ENCODE measurements at places on chromosomes 1 and 21. TPM values are rescaled to one million over a fixed set of nuclear protein-coding genes. Genes with fewer than 3 reads are reported as not detected.
A peak's percentile ranks its signal among the peaks of the same experiment; 100 is the strongest.

Gene RNF207
- total RNA-seq, result 2.0 TPM

DNA sequence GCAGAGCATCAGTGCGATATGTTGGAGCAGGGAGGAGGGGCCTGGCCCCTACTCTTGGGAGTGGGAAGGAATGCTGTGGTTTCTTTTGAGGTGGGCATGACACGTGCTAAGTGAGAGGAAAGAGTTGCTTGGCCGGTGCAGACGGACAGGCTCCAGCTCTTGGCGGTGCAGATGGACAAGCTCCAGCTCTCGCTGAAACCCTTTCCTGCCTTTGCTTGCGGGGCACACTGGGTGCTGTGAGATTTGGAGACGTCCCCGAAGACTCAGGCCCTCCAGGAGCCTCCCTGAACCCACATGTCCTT lies 15.9 kb downstream of the PDXK start:
- peaks cover 39% of the 10 kb centered on the region for H3K4me1 ChIP-seq
- peaks cover 24% of the 10 kb centered on the region for H3K36me3 ChIP-seq
- H3K27me3 ChIP-seq, result no peaks in the 10 kb centered on the region
- no peak overlapping the region for H3K27ac ChIP-seq
- no peak overlapping the region for H3K4me3 ChIP-seq

Gene NMNAT2
- not detected for total RNA-seq

Gene TMEM50A
- total RNA-seq, result 127 TPM

GRCh38 chr1:220957233-220957605 lies 78.0 kb downstream of the HLX start:
- DNase-seq, result no peak
- no peak overlapping the region for H3K27ac ChIP-seq
- H3K36me3 ChIP-seq, result no peaks in the 10 kb centered on the region
- H3K4me3 ChIP-seq, result no peak overlapping the region
- no peaks in the 10 kb centered on the region for H3K27me3 ChIP-seq

DNA sequence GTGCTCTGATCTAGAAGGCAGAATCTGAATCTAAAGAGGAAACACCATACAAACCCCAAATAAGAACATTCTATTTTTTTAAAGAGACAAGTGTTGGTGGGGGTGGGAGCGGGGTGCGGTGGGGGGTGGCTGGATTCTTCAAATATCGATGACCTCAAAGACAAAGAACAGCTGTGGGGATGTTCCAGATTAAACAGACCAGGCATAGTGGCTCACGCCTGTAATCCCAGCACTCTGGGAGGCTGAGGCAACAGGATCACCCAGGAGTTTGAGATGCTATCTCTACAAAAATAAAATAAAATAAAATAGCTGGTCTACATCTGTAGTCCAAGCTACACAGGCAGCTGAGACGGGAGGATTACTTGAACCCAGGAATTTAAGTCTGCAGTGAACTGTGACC lies 5.0 kb downstream of the ATP1A4 start:
- no peaks in the 10 kb centered on the region for H3K4me1 ChIP-seq
- H3K4me3 ChIP-seq, result no peak overlapping the region
- no peaks in the 10 kb centered on the region for H3K36me3 ChIP-seq
- H3K27ac ChIP-seq, result no peak overlapping the region
- DNase-seq, result no peak

Gene CD1D
- total RNA-seq, result not detected

- H3K27ac ChIP-seq, result no peak overlapping the region
- H3K27me3 ChIP-seq, result no peaks in the 10 kb centered on the region
- no peak overlapping the region for H3K4me3 ChIP-seq
Observed at GRCh38 chr1:184597650-184598357, 156.9 kb downstream of the EDEM3 start.

- peaks cover 81% of the 10 kb centered on the region for H3K4me1 ChIP-seq
- H3K36me3 ChIP-seq, result peaks cover 86% of the 10 kb centered on the region
- peak overlapping the region; percentile 95 for H3K27ac ChIP-seq
- peak; percentile 40 for DNase-seq
Observed at GRCh38 chr21:44087426-44088400, 19.5 kb upstream of the PWP2 start.

DNA sequence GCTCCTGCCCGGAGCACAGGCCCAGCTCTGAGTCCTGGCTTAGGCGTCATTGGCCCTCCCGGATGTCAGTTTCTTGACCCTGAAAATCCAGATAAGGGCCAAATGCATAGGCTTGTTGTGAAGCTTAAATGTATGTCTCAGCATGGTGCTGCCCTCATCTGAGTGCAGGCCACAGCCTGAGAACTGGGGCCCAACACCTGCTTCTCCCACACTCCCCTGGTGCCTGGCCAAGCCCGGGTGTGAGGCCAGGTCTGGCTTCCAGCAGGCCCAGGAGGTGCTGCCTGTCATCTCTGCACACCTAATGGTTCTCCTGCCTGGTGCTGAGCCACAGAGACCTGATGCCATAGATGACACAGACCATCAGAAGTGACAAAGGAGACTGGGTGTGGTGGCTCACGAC lies 14.0 kb downstream of the MX2 start:
- DNase-seq, result no peak
- H3K4me1 ChIP-seq, result peaks cover 28% of the 10 kb centered on the region
- no peaks in the 10 kb centered on the region for H3K27me3 ChIP-seq

Gene C8B
- total RNA-seq, result not detected

Gene SH3BGR
- total RNA-seq, result not detected

Gene ADAM30
- not detected for total RNA-seq

DNA sequence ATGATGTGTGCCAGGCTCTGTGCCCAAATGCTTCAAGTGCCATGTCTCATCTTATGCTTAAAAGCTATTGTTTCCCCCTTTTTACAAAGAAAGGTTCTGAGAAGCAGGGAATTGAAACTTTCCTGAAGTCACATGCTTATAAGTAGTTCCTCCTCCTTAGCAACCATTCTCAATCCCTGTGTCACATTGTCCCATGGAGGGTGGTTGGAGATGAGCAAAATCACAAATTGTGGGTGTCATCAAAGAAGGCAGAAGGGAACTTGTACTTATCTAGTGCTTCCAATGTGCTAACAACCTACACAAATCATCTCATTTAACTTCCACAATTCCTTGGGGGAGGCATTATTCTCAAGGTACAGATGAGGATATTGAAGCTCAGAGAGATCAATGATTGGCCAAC lies 10.1 kb upstream of the ERICH3 start:
- peaks cover 13% of the 10 kb centered on the region for H3K27me3 ChIP-seq
- H3K27ac ChIP-seq, result no peak overlapping the region
- no peaks in the 10 kb centered on the region for H3K4me1 ChIP-seq
- no peaks in the 10 kb centered on the region for H3K36me3 ChIP-seq
- no peak for DNase-seq

GRCh38 chr1:200253774-200254495 lies 155.9 kb downstream of the ZNF281 start:
- no peaks in the 10 kb centered on the region for H3K36me3 ChIP-seq
- H3K4me3 ChIP-seq, result no peak overlapping the region
- H3K4me1 ChIP-seq, result peaks cover 9% of the 10 kb centered on the region
- no peak for DNase-seq
- H3K27me3 ChIP-seq, result peaks cover 16% of the 10 kb centered on the region

GRCh38 chr1:204282761-204283221 lies 69.0 kb upstream of the GOLT1A start:
- DNase-seq, result no peak
- no peaks in the 10 kb centered on the region for H3K36me3 ChIP-seq
- peaks cover 30% of the 10 kb centered on the region for H3K27me3 ChIP-seq
- H3K27ac ChIP-seq, result no peak overlapping the region
- H3K4me1 ChIP-seq, result peaks cover 18% of the 10 kb centered on the region

DNA sequence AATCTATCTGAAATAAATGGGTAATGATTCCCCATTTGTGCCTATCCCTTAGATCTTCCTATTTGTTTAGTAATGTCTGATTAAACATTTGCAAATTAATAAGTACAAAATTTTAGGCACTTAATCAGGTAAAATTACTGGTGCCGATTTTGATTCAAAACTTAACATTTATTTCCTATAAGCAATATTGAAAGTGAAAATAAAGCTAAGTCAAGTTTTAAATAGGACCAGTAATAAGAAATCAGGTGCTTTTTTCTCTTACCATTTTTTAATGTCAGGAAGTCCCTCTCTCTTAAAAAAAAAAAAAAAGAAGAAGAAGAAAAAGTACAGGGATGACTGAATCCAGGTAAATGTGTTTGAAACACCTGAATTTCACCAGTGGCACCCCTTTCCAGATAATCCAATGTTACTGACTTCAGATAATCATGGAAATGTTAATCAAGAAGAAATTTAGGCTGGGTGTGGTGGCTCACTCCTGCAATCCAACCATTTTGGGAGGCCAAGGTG lies 836 bp upstream of the GBP4 start:
- no peaks in the 10 kb centered on the region for H3K27me3 ChIP-seq
- peak overlapping the region; percentile 86 for H3K4me3 ChIP-seq
- DNase-seq, result no peak
- H3K36me3 ChIP-seq, result peaks cover 55% of the 10 kb centered on the region
- H3K27ac ChIP-seq, result peak overlapping the region; percentile 91

GRCh38 chr1:228445843-228446650 lies 29.4 kb upstream of the TRIM17 start:
- H3K4me1 ChIP-seq, result peaks cover 19% of the 10 kb centered on the region
- H3K27ac ChIP-seq, result peak overlapping the region; percentile 10

- peaks cover 65% of the 10 kb centered on the region for H3K36me3 ChIP-seq
- H3K27me3 ChIP-seq, result no peaks in the 10 kb centered on the region
- no peak overlapping the region for H3K4me3 ChIP-seq
- DNase-seq, result no peak
- no peak overlapping the region for H3K27ac ChIP-seq
Observed at GRCh38 chr1:168476588-168477385, 67.0 kb downstream of the XCL2 start.

Gene FAM177B
- not detected for total RNA-seq

DNA sequence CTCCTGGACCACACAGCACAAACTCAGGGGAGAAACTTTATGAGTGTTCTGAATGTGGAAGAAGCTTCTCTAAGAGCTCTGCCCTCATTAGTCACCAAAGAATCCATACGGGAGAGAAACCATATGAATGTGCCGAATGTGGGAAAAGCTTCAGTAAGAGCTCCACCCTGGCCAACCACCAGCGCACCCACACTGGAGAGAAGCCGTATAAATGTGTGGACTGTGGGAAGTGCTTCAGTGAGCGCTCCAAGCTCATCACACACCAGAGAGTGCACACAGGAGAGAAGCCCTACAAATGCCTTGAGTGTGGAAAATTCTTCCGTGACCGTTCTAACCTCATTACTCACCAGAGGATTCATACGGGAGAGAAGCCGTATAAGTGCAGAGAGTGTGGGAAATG lies 22.5 kb downstream of the ZSCAN20 start:
- no peak for DNase-seq
- H3K4me1 ChIP-seq, result no peaks in the 10 kb centered on the region
- no peak overlapping the region for H3K4me3 ChIP-seq
- no peaks in the 10 kb centered on the region for H3K27me3 ChIP-seq
- peaks cover 43% of the 10 kb centered on the region for H3K36me3 ChIP-seq

DNA sequence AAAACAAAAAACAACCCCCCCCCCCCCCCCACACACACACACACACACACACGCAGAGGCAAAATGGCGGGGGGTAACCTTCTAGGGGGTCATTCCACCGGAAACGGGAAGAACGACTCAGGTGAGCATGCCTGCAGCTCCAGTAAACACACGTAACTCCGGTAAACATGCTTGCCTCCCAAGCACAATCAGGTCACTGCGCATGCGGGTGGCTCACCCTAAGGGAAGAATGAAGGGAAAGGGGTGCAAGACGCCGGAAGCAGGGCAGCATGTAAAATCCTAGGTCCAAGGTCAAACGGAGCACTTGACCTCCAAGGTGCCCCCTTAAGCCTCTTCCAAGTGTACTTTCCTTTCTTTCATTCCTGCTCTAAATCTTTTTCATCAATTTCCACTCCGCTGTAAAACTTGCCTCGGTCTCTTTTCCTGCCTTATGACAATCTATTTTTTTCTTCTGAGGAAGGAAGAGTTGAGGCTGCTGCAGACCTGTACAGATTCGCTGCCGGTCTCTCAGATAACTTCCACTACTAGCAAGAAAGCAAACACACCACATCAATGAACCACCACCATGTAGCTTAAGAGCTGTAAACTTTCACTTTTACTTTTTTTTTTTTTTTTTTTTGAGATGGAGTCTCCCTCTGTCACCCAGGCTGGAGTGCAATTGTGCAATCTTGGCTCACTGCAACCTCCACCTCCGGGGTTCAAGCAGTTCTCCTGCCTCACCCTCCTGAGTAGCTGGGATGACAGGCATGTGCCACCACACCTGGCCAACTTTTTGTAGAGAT lies 21.0 kb upstream of the CBR3 start:
- H3K27ac ChIP-seq, result peak overlapping the region; percentile 91
- H3K4me3 ChIP-seq, result peak overlapping the region; percentile 70
- H3K36me3 ChIP-seq, result no peaks in the 10 kb centered on the region

Gene SRSF10
- 228 TPM for total RNA-seq

DNA sequence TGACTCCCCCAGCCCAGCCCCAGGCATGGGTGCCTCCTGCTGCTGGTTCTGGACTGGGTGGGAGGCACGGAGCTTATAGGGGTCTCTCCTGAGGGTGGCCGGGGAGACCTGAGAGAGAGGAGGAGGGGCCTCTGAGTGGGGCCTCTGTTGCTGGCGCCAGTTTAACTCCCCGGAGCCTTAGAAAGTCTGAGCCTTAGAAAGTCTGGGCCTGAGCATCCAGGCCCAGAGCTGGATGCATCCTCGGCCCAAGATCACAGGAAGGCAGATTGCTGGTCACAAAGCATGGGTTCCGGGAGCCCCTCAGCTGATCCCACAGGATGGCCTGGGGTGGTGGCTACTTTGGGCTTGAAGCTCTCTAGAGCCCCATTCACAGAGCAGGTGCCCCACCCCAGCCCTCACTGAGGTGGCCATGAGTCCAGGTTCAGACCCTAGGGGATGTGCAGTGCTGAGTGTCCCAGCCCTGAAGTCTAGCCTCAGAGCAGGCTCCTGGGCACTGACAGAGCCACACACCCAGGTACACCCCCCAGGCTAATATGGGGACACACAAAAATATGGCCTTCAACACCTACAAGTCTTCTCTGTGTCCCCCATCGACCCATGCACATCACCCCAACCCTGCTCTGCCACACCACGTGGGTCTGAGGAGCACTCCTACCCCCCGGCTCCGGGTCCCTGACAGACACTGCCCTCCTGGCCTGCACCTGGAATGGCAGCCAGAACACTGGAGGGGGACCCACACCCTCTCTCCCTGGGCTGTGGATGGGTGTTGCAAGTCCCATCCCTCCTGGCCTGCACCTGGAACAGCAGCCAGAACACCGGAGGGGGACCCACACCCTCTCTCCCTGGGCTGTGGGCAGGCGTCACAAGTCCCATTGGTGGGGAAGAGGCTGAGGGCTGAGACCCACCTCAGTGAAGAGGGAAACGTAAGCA lies 9.7 kb downstream of the PLA2G2F start:
- H3K4me3 ChIP-seq, result no peak overlapping the region
- H3K36me3 ChIP-seq, result no peaks in the 10 kb centered on the region
- no peaks in the 10 kb centered on the region for H3K27me3 ChIP-seq
- DNase-seq, result no peak
- peaks cover 8% of the 10 kb centered on the region for H3K4me1 ChIP-seq
- H3K27ac ChIP-seq, result no peak overlapping the region

DNA sequence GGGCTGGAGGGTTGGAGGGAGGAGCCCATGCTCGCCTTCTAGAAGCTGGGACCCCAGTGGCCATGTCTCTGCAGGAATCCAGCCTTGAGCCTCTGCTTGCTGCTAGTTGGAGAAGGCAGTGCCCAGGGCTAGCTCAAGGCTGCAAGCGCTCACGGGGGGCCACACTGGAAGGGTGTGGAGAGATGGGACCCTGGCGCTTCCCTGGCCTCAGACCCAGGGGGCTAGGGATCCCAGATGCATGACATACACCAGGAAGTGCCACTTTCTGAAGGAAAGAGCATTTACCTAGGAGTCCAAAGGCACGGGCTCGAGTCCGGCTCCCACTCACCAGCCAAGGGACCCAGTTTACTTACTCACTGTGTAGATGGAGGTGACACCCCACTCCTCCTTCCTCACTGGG lies 32.6 kb downstream of the NENF start:
- H3K27me3 ChIP-seq, result no peaks in the 10 kb centered on the region
- no peak overlapping the region for H3K27ac ChIP-seq
- H3K36me3 ChIP-seq, result no peaks in the 10 kb centered on the region
- H3K4me3 ChIP-seq, result no peak overlapping the region
- H3K4me1 ChIP-seq, result no peaks in the 10 kb centered on the region
- DNase-seq, result no peak

Data from activated CD8-positive, alpha-beta T cell treated with anti-CD3 and anti-CD28 coated beads, Interleukin-2, amount 10 ng/mL, durations not matched to agents 7 days and 5 days (primary cell).